ENCODE measurements at places on chromosomes 1 and 21. TPM values are rescaled to one million over a fixed set of nuclear protein-coding genes. Genes with fewer than 3 reads are reported as not detected.

DNA sequence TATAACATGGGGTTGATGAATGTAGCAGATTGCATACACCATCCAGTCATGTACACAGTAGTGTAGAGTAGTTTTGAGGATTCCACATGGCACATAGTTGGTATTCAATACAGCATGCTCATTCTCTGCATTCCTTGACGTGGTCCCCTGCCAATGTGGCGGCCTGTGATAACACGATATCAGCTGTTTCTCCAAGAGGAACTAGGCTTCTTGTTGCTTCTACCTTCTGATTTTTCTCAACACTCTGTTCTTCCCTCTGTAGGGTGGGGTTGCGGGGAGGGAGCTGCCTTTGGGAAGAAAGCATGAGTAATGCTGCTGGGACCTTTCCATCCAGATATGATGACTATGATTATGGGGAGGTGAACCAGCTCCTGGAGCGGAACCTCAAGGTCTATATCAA lies 19.4 kb downstream of the SESN2 start:
- DNase-seq = no peak

- no peak for DNase-seq
Observed at GRCh38 chr1:115469703-115470476, 131.8 kb upstream of the NGF start.

GRCh38 chr1:119279456-119280381 lies 88.9 kb upstream of the HAO2 start:
- no peak for DNase-seq

GRCh38 chr1:209672705-209673630 lies 2.2 kb upstream of the G0S2 start:
- DNase-seq = no peak

GRCh38 chr1:32023351-32023750 lies 9.7 kb downstream of the KHDRBS1 start:
- DNase-seq = no peak

Gene ST6GALNAC3
- total RNA-seq = 10.5 TPM

Gene CHRNB2
- not detected for total RNA-seq

Gene NOS1AP
- total RNA-seq = 4.8 TPM

Gene BMP8B
- 0.81 TPM for total RNA-seq

Gene KCNJ15
- 2.7 TPM for total RNA-seq

Gene OR6F1
- total RNA-seq = not detected

Gene BARHL2
- not detected for total RNA-seq

Gene RIMS3
- total RNA-seq = 16.7 TPM

All from aorta (tissue), 5 donors.